ENCODE measurements at places on chromosomes 1 and 21.
A peak's percentile ranks its signal among the peaks of the same experiment; 100 is the strongest.

GRCh38 chr1:24918370-24918769 lies 11.7 kb downstream of the RUNX3 start:
- no peak for DNase-seq

GRCh38 chr1:87989346-87989745 lies 660.7 kb downstream of the LMO4 start:
- no peak for DNase-seq

DNA sequence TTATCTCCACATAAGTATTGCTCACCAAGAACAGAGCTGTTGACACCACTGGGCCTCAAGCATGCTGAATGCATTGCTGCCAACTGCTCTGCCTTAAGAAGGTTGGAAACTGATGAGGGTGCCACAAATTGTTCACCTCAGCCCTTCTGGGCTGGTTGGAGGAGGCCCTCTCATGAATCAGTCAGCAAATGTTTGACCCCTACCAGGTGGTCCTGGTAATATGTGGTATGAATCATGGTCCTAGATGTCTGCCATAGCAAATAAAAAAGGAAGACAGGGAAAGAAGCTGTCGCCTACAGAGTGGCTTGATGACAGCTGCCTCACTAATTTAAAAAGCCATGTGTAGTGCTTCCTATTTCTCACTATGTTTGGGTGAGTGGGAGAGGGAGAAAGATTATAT lies 12.2 kb downstream of the SPATA46 start:
- DNase-seq, result no peak

- DNase-seq, result no peak
Measured at GRCh38 chr1:219049501-219049900, 124.2 kb upstream of the LYPLAL1 start.

DNA sequence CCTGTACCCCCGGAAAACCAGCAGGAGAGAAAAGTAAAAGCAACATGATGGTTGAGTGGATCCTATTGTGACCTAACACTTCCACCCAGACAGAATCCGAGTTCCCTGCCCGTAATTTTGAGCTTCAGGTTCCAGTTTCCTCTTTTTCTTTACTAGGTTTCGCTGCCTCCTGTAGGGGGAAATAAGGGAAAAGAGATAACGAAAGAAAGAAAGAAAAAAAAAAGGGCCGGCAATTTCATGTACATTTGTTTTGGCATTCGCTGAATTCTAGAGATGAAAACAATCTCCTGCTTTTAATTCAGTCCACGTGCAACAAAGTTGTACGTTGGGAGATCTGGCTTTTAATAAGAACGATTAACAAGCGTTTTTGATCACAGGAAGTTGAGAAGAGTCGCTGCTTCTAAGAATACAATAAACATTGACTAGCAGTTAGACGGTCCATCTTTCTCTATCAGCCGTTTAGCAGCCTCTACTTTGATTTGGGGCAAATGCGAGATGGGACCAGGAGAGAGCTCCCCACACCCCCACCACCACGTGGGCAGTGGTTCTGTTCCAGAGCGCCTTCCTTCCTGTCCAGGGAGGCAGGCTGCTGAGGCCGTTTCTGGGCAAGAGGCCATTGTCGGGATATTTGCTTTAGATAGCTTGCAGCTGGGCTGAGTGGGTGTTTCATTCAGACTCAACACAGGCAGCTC lies 155.9 kb upstream of the RUNX1 start:
- no peak for DNase-seq

DNA sequence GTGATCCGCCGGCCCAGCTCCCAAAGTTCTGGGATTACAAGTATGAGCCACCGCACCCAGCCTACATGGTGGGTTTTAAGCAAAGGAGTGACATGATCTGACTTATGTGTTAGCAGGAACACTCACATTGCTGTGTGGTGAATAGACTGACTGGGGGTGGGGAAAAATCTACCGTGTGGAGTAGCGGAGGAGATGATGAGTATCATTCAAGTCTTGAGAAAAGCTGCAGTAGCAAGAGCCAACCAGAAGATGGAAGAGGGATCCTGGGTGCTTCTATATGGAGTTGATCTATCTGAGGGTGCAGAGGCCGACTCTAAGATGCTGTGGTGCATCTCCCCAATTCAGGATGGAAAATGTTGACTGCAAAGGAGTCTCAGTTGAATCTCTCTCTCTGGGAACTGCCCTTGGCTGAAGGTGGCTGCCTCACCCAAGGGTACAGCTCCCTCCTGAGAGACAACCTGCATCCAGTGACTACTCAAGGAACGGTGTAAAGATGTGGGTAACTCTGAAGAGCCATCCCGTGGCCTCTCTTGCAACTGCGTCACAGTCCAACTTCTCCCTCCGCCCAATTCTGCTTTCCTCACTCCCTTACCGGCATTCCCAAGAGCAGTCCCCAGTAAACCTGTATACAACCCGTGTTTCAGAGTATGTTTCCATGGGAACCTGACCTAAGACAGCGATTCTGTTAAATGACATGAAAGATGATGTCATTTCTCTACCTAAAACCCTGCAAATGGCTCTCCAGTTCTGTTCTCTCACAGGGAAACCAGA lies 7.4 kb upstream of the B3GALNT2 start:
- DNase-seq, result no peak

DNA sequence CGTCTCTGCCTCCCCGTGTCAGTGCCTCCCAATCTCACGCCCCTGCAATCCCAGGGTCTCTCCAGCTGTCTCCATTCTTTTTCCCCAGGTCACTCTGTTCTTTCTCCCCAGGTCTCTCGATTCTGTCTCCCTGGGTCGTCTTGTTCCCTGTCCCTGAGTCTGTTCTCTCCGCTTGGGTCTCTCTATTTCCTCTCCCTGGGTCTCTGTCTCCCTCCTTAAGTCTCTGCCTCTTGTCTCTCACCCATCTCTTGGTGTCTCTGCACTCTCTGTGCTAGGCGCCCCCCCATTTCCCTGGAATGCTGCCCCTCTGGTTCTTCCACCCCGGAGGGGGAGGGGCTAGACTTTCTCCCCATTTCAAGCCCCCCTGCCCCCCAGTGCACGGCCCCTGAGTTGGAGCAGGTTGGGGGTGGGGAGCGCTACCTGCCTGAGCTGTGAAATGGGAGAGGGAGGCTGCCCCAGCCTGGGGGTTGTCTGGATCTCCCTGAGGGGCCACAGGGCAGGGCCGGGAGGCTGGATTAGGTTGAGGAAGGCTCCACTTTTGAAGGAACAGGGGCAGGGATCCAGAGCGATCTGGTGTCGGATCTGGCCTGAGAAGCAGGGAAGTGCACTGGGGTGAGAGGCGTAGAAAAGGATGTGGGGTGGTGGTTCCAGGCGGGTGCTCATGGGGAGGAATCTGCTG lies 1.4 kb downstream of the PTPRF start:
- DNase-seq, result no peak

GRCh38 chr21:32782698-32783097 lies 11.1 kb upstream of the PAXBP1 start:
- DNase-seq, result no peak

GRCh38 chr1:222886878-222887351 lies 72.1 kb downstream of the DISP1 start:
- DNase-seq, result no peak

DNA sequence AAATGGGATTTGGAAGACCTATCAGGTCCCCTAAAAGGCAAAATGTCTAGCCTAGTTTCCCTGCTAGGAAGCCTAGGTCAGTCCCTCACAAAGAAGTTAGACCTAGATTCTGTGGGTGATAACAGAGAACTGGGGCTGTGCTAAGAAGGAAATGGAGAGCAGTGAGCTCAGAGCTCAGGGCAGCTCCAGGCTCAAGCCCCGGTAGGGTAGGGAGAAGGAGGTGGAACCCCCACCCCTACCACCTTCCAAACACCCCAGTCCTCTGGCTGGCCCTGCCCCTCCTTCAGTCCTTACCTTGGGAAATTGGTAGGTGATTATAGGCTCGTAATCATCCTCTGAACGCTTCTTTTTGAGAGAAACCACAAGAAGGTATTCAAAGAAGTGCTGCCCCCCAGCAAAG lies 1.1 kb downstream of the DENND2D start:
- no peak for DNase-seq

GRCh38 chr1:63794354-63794753 lies 20.5 kb downstream of the ROR1 start:
- DNase-seq, result no peak

DNA sequence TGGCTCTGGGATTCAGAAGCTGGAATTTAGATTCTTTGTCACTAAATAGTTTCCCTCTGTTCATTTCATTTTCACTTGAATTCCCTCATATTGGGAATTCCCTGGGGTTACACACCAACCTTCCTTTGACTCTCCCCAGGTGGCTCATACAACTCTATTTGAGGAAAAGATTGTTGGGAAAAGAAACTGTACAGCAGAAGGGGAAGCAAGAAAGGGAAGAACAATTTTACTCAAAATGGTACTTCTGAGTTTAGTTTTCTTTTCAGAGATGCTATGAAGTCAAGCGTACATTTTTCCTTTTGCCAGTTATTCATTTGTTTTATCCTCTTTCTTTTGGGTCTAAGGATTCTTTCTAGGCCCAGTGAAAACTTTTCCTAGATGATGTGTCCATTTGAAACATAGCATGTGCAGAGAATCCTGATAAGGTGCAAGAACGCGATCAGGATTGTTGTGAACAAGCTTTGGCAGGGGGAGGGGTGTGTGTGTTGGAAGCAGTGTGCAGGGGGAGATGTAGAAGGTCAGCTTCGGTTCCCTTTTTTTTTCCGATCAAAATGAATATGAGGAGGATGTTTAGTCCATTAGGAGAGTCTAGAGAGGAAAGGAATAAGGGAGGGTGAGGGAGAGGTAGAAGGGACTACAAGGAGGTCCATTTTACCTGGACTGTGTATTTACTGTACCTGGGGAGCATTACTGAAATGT lies 26.8 kb upstream of the CD1D start:
- DNase-seq, result no peak

DNA sequence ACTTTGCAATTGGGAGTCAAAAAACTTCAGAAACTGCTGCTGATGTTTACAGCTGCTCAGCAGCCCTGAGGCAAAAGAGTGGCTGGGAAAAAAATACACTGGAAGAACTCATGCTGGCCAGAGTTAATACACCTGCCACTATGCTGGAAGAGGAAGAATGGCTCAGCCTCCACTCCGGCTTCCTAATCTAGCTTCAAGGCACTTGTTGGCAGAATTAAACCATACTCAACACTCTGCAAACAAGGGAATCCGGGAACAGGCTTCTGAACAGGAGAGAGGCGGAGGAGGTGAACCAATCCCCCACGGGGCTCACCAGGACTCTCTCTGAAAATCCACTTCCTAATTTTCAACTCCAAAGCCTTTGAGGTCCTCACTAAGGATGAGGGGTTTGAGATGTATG lies 120.1 kb downstream of the CCDC185 start:
- DNase-seq, result no peak

- no peak for DNase-seq
Measured at GRCh38 chr1:181558416-181558815, 75.1 kb downstream of the CACNA1E start.

- no peak for DNase-seq
Measured at GRCh38 chr1:109499661-109500536, 6.0 kb downstream of the CYB561D1 start.

DNA sequence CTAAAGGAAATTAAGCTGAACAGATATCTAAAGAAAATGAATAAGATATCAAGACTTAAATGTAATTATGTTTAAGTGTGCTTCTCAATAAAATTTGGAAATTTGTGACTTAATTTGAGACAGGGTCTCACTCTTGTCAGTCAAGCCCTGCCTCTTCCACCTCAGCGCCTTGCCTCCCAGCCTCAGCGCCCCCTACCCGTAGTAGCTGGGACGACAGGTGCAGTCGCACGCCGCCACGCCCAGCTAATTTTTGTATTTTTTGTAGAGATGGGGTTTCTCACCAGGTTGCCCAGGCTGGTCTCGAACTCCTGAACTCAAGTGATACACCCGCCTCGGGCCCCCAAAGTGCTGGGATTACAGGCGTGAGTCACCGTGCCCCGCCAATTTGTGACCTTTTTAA lies 117.0 kb downstream of the CLEC20A start:
- no peak for DNase-seq

DNA sequence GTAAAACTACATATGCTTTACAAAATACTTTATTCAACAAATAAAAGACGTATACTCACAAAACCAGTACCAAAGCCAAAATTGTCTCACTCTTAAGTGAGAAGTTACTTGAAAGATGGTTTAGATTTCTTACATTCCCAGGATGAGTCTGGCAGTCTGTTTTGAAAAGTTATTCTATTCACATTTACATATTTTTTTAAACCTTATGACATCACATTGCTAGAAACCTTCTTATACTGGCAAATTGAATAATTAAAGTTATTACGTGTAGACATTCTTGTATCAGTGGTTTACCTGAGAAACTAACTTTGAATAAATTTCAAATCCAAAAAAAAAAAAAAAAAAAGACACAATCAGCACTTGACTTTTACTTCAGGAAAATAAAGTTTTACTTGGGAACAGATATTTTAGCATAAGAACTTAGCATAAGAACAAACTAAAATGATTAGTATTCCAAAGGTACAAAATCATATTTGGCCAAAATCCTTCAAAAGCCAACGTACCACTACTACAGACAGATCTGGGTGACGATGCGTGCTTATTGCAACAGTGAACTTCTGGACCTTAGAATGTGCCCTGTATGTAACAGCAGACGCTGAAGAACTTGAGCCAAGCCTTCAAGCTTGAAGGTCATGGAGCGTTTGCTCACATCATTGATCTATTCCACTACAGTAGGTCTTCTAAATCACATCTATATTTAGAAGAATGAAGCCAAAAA lies 2.5 kb downstream of the CDC42BPA start:
- no peak for DNase-seq

GRCh38 chr1:25819491-25820246 lies at the start of gene MTFR1L:
TSS of gene MTFR1L (plus strand) at chr1:25819954. CDS start at chr1:25823105, 3,151 bp downstream.
- DNase-seq, result peak; percentile 81

- DNase-seq, result no peak
Measured at GRCh38 chr1:248758352-248758751, 2.8 kb upstream of the LYPD8 start.

- DNase-seq, result peak; percentile 62
Measured at GRCh38 chr21:16034446-16035190, 304.8 kb downstream of the USP25 start.

DNA sequence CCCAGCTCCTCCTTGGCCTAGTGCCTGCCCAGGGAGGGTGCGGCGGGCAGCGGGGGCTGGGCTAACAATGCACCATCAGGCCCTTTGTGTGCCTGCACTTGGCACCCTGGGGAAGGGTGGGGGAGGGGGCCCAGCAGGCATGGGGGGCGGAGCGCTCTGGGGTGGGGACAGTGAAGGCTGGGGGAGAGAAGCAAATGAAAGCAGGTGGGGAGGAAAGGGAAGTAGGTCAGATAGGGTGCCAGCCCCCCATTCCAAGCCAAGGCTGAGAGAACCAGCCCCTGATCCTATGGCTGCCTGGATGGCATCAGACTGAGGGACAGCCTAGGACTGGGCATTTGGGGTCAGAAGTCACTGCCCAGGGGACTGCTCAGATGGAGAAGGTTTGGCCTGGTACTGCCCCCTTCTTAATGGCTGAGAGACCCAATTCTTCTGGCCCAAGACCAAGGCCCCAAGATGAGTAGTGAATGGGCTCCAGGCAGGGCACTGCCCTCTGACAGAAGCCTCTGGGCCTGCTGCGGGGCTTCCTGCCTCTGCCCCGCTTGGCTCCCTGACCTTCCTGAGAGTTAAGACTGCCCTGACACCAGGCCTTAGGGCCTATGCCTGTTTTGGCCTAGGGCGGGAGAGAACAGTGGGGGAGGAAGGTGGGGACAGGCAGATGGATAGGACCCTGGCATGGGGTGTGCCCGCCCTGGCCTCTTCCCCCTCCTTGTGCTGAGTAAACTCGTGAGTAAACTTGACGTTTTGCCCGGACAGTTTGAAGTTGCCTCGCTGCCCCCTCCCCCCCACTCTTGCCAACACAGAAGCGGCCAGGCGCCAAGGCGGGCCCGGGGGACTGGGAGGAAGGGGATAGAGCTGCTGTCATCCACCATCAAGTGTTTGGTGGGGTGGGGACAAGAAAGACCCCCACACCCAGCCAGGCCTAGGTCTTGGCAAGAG lies 2.7 kb downstream of the ZBTB7B start:
- DNase-seq, result peak; percentile 92

GRCh38 chr1:184866991-184867788 lies 107.1 kb downstream of the NIBAN1 start:
- no peak for DNase-seq

Data from NCI-H446 (cell line).